ENCODE measurements at places on chromosomes 13 and 19. TPM values are rescaled to one million over a fixed set of nuclear protein-coding genes. Genes with fewer than 3 reads are reported as not detected.

Gene VAV1
- total RNA-seq = 114 TPM

Gene BEST2
- total RNA-seq = not detected

DNA sequence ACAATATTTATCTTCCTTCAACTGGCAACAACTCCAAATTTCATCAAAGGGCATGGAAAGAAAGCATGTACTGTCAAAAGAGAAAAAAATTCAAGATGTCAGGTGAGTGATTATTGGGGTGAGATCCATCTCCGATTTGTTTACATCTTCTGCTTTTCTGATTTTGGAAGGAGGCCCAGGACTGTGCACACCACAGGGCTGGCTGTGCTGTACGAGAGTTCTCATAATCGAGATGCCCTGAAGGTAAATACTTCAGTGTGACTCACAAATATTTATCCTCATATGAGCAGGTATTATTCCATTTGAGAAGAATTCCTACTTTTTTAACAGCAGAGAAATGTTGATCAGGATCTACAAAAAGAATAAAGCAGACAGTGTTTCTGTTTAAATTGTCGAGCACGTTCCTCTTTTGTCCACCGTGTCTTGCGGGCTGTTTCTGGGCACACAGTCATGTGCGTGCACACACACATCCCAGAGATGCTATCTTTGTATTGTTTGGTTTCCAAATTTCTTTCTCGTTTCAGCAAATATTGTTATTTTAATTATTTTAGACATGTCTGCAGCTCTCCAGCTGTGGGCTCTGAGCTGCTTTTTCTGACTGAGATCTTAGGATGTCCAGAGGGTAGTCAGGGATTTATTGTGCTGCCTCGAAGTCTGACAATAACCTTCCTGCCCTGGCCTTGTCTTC, 103.8 kb downstream of the KL start:
- DNase-seq = no peak

Gene ATP8A2
- total RNA-seq = 0.39 TPM

All from T-cell (primary cell).